ENCODE measurements at places on chromosomes 5 and 9.

- H3K27me3 ChIP-seq = no peaks in the 10 kb centered on the region
- DNase-seq = peak; percentile 35
- H3K4me1 ChIP-seq = peaks cover 77% of the 10 kb centered on the region
- H3K36me3 ChIP-seq = no peaks in the 10 kb centered on the region
Measured at GRCh38 chr9:130193531-130194377, 21.6 kb downstream of the NCS1 start.

DNA sequence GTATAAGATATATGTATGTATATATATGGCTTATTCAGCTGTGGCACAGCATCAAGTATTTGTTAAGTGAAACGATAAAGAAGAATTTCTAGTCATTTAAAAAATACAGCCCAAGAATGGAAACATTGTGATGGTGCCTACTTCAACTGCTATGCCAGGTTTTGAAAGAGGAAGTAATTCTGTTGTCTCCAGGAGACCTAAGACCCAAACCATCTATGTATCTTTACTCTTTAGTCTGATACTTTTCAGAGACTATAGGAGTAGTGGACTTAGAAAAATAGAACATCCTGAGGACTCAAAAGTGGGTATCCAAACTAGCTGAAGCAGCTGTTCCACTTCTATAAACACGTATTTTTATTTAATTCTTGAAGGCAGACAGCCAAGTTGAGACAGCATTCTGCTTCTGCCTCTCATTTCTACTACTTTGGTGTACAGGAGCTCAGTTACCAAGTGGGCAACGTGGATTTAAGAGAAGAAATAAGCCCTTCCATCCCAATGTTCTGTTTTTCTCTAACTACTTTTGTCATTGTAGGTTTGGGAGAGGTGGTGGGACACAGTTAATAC is 110.7 kb downstream of the RPS23 start:
- no peak for DNase-seq
- no peaks in the 10 kb centered on the region for H3K4me1 ChIP-seq

DNA sequence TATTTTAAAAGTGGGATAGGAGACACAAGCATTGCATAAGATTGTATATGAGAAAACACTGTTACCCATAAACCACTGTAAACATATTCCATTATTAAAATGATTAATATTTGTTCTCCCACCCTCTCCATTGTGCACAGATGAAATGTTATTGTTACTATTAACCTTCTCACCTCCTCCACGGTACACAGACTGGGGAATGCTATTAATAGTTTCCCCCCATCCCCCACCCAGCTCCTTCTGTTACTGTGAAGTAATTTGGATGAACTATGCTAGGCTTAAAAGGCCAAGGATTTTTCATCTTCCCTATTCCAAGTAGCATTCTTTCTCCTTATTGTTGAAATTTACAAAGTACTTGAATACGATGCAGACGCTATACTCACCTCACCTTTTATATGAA is 91.4 kb downstream of the JAKMIP2 start:
- no peaks in the 10 kb centered on the region for H3K27me3 ChIP-seq
- no peaks in the 10 kb centered on the region for H3K4me1 ChIP-seq
- no peaks in the 10 kb centered on the region for H3K36me3 ChIP-seq
- H3K4me3 ChIP-seq = no peak overlapping the region
- DNase-seq = no peak
- no peak overlapping the region for H3K27ac ChIP-seq

DNA sequence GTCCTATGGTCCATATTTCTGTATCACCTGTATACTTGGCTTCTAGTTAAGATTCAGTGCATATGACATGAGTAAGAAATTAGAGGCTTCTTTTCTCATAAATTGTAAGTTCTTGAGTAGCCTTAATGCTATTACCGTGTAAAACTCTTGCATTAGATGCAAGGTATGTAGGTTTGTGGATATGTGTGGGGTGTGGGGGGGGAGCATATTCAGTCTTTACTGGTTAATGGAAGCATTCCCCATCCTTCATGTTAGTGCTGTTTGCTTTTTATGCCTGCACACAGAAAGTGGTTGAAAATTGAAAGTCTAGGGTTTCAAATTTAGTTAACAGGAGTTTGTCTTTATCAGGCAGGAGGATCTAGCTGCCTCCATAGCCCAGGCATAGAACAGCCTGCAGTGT is 16.1 kb downstream of the RAI14 start:
- H3K36me3 ChIP-seq = peaks cover 8% of the 10 kb centered on the region
- H3K4me1 ChIP-seq = peaks cover 28% of the 10 kb centered on the region
- no peak overlapping the region for H3K4me3 ChIP-seq
- no peak for DNase-seq
- no peaks in the 10 kb centered on the region for H3K27me3 ChIP-seq

DNA sequence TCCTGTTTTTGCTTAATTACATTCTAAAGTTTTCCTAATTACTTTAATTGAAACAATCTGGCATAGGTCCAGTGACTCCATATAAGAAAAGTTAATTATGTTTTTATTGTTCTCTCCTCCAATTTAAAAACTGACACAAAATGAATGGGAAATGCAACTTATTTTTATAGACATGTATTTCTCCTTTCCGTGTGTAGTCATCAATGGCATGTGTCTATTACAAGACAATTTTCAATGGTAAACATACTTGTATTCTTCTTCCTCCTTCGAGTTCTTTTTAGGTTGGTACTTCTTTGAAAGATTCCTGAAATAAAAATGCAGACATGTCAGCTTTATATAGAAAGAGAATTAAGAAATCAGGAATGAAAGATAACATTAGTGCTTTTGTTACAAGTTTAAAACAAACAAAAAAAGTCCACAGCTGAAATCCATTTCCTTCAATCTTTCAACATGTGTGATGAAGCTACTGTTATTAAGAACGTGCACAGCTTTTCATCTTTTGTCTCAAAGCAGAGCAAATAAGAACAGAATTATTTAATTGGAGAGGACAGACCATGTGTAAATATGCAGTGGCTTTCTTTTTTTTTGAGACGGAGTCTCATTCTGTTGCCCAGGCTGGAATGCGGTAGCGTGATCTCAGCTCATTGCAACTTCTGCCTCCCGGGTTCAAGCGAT is 63.8 kb downstream of the FNBP1 start:
- H3K4me1 ChIP-seq = no peaks in the 10 kb centered on the region
- H3K4me3 ChIP-seq = no peak overlapping the region
- no peaks in the 10 kb centered on the region for H3K27me3 ChIP-seq
- H3K36me3 ChIP-seq = no peaks in the 10 kb centered on the region

DNA sequence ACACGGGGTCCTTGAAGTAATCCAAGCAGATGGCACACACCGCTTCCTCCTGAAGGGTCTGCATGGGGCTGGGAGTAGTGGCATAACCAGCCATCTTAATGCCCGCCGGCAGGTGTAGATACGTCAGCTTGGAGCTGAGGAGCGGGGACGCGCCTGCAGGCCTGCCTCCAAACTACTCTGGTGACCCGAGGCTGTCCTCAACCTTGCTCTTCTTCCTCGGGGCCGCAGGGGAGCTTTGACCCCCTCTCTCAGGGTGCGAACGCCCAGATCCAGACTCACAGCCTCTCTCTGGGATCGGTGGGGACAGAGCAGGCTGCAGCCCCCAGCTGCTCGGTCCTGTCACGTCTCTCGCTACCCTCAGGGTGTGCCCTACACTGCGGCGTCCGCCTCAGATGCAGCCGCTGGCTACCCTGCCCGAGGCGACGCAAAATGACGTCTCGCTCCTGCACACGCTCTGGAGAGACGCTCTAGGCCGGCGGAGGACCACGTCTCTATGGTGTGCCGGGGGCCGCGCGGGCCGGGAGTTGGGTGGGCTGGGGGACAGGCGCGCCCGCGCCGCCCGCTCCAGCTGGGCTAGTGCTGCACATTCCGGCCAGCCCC is at the start of gene TRIM52:
Gene TRIM52 (minus strand): TSS at position 424 of the 600 bp plus-strand sequence. CDS start 330 bp downstream, at position 94.
- H3K4me3 ChIP-seq = peak within 1 kb of the TSS; percentile 98
- peaks cover 29% of the 10 kb centered on the region for H3K4me1 ChIP-seq
- H3K27ac ChIP-seq = peak within 1 kb of the TSS; percentile 99
- DNase-seq = peak; percentile 81

DNA sequence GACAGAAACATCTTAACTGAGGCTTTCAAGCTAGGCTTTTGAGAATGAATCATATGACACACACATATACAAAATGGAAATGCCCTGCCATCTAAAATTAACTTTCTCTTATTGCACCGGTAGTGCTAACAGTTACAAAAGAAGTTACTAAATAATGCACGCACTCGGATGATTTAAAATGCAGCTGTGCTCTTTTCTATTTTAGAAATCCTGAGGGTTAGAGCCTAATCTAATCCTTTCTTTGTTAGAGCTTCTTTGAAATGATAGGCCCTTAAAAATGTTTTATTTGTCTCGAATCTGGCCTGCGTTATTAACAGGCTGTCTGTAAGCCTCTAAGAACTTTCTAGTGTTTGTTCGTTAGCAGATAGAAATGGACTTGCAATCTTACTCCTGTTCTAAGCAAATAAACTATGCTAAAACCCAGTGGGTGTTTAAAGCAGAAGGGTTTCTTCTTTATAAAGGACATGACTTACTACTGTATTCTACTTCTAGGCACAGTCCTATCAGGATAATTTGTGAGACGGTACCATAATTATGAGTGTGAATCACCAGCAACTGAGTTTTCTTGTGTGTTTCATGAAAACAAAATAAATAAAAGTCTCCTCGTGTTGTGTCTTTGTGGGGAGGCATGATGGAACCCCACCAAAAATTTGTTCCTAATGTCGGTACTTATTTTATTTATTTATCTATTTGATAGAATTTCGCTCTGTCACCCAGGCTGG is 69.2 kb upstream of the MYO10 start:
- H3K4me3 ChIP-seq = no peak overlapping the region
- H3K27me3 ChIP-seq = 0 out of 3 replicates have a peak, but pooled peaks cover 6% of the 10 kb centered on the region
- no peak for DNase-seq
- no peaks in the 10 kb centered on the region for H3K4me1 ChIP-seq
- H3K27ac ChIP-seq = no peak overlapping the region

GRCh38 chr5:38515092-38515491 is 41.4 kb downstream of the LIFR start:
- H3K4me1 ChIP-seq = no peaks in the 10 kb centered on the region
- no peaks in the 10 kb centered on the region for H3K27me3 ChIP-seq
- H3K36me3 ChIP-seq = no peaks in the 10 kb centered on the region
- DNase-seq = no peak
- no peak overlapping the region for H3K4me3 ChIP-seq
- H3K27ac ChIP-seq = no peak overlapping the region

DNA sequence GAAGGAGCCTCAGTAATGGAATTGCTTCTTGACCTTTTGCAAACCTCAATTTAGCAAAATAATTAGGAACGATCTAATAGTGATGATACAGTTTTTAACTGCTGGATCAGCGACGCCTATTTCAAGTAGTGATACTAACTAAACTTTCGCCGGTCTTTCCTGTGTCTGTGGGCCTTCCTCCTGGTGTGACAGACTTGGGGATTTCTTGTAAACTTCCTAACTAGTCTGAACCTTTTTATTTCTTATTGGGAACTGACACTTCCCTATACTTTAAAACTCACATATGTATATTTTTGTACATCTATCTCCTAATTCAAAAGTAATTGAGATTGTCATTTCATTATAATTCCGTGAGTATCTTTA is 15.2 kb downstream of the ITGA1 start:
- H3K4me1 ChIP-seq = peaks cover 10% of the 10 kb centered on the region
- peak overlapping the region; percentile 65 for H3K4me3 ChIP-seq
- no peaks in the 10 kb centered on the region for H3K27me3 ChIP-seq
- DNase-seq = no peak
- peaks cover 31% of the 10 kb centered on the region for H3K36me3 ChIP-seq

- H3K36me3 ChIP-seq = no peaks in the 10 kb centered on the region
- H3K27ac ChIP-seq = no peak overlapping the region
- H3K27me3 ChIP-seq = no peaks in the 10 kb centered on the region
- H3K4me1 ChIP-seq = no peaks in the 10 kb centered on the region
Measured at GRCh38 chr5:40687321-40687720, 7.6 kb downstream of the PTGER4 start.

DNA sequence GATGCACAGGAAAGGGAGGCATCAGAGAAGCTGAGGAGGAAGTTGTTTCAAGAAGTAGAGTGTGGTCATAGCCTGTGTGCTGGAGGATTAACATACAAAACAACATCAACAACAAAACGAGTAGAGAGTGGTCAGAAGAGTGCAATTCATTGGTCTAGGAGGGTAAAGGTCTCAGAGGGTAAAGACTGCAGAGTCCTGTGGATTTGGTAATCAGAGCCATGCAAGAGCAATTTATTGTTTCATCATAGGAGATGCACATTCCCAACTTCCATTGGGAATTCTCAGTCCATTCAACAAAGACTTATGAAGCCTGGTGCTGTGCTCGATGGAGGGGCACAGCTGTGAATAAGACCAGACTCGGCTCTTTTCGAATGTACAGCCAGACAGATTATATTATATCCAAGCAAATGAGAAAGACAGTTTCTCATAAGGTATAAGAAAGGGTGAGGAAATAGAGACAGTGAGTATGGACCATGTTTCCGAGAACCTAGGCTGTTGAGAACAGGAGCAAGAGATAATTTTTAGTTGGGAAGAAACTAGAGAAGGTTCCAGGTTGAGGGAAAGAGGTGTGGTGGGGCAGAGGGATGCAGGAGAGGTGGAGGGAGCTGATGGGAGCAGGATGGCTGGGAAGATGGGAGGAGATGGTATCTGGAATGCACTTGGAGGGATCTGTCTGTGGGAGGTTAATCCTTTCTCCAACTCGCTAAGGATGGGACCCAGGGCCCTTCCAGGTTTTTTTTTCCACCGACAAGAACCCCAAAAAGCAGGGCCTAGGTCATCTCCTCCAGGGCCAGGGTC is 7.9 kb upstream of the MYORG start:
- DNase-seq = no peak
- H3K27me3 ChIP-seq = no peaks in the 10 kb centered on the region
- no peaks in the 10 kb centered on the region for H3K36me3 ChIP-seq
- no peak overlapping the region for H3K27ac ChIP-seq
- H3K4me3 ChIP-seq = no peak overlapping the region
- peaks cover 13% of the 10 kb centered on the region for H3K4me1 ChIP-seq

DNA sequence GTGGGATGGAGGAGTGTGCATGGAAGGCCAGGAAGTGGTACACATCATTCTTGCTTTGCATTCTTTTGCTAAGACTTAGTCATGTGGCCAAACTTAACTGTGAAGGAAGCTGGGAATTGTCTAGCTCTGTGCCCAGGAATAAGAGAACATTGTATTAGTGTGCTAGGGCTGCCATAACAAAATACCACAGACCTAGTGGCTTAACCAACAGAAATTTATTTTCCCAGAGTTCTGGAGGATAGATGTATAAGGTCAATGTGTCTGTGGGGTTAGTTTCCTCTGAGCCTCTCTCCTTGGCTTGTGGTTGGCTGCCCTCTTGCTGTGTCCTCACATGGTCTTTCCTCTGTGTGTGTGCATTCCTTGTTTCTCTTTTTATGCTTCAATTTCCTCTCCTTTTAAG is 32.4 kb downstream of the NNT start:
- H3K4me1 ChIP-seq = no peaks in the 10 kb centered on the region
- no peak overlapping the region for H3K27ac ChIP-seq
- no peak for DNase-seq
- H3K4me3 ChIP-seq = no peak overlapping the region
- H3K36me3 ChIP-seq = peaks cover 39% of the 10 kb centered on the region

DNA sequence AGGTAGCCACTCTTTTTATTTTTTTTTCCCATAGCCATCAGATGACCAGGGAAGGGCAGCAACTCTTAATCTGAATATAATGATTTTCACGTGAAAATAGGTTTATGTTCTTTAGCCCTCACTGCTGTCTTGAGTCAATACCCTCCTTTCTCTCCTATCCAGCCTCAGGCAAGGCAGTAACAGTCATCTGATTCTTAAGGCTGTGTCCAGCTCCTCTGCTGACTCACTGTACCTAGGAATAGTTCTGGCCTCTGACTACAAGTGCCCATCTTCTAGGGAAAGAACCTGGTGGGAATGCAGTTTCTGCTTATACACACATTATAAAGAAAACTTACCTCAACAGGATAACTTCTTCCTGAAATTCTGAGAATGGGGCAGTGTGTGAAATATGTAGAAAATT is 30.7 kb downstream of the DHX29 start:
- H3K4me1 ChIP-seq = no peaks in the 10 kb centered on the region
- H3K27me3 ChIP-seq = no peaks in the 10 kb centered on the region
- peaks cover 85% of the 10 kb centered on the region for H3K36me3 ChIP-seq
- H3K4me3 ChIP-seq = no peak overlapping the region
- no peak for DNase-seq
- no peak overlapping the region for H3K27ac ChIP-seq

Measured in K562 (cell line).